ENCODE measurements at places on chromosomes 7 and 10.

- no peak for DNase-seq
Observed at GRCh38 chr7:120807390-120807789, 50.6 kb downstream of the TSPAN12 start.

GRCh38 chr10:31792745-31793144, 135.9 kb downstream of the ARHGAP12 start:
- no peak for DNase-seq

GRCh38 chr7:105587909-105588635, 6.8 kb upstream of the EFCAB10 start:
- no peak for DNase-seq

DNA sequence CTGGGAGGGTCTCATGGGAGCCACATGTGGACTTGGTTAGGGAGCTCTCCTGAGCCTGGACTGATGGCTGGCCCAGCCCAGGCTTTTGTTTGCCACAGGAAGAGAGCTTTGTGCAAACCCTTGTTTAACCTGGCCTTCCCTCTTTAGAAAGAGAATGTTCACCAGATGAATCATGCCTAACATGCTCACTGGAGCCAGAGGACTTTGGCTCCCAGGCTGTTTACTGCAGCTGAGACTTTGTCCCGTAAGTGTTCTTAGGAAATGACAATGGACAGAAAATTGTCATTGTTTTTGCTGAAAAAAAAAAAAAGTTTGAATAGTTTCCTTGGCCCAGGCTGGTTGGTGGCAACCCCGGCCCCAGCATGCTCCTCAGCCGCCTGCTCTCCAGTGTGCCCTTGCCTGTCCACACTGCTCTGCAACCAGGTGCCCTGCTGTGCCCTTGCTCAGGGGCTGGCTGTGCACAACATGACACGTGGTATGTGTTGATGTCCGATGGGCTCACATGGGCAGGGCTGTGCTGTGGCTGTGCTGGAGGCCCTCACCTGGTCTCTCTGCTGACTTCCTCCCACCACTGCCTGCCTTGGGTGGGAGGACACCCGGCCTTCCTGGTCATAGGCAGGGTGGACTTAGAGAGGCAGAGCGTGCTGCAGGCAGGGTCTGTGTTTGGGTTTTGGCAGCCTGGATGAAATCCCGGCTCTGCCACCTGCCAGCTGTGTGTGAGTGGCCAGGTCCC, 215.3 kb upstream of the ZNF32 start:
- DNase-seq, result no peak

DNA sequence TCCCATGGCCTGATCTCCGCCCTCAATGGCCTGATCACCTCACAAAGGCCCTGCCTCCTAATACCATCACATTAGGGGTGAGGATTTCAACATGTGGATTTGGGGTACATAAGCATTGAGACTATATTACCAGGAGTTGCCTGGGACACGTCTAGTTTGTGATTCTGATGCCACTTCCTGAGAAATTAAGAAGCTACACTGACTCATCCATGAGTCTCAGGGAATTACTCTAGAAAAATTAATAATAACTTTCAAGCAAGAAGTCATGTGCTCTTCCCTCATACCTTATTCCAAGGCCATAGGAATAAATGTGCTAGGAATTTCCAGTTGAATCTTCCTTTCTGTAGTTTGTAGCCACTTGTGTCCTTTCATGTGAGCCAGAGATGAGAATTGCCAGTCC, 519.3 kb upstream of the MKI67 start:
- no peak for DNase-seq

GRCh38 chr7:94823947-94824346, 83.4 kb upstream of the PPP1R9A start:
- DNase-seq, result no peak

DNA sequence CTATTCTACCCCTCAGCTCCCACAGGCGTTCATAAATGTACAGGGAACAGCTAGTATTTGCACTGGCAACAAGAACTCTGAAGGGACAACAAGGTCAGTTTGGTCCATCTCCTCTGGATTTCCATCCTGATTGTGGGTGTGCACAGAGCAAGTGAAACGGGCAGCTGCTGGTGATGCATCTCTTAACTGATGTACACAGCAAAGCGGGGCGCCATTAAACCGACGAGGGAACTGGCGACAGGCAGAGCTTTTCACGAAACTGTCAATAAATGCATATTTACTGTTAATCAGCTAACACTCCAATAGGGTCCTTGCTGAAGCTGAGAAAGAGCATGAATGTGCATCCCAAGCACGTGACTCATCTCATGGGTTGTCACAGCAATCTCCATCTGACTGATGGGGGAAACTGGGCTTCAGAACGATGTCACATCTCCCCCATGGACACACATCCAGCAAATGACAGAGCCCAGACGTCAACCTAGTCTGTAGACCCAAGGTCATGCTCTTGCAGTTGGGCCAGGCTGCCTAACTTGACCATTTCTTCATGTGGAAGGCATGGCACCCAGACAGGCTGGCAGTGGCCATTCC, 54.2 kb downstream of the FAM53B start:
- DNase-seq, result no peak

DNA sequence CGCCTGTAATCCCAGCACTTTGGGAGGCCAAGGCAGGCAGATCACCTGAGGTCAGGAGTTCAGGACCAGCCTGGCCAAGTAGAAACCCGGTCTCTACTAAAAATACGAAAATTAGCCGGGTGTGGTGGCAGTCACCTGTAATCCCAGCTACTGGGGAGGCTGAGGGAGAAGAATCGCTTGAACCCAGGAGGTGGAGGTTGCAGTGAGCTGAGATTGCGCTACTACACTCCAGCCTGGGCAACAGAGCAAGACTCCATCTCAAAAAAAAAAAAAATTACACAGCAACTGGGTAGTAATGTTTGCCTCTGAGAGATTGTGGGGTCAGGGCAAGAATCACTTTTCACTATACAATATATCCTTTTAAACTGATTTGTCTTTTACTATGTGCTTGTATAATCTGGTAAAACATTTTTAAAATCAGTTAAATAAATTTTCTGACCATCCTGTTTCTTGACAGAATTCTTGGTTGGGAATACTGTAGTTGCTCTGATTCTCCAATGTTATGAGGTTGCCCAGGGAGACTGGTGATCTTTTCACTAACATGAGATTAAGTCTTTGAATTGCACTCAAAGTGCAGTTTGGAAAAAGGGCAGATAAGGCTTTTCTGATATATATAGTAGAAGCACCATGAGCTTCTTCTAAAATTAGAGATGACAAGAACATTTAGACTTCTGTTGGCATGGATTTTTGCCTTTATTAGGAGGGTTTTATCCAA, 1.5 kb downstream of the ENTPD7 start:
- no peak for DNase-seq
